C1 segment of cervical spinal cord (tissue), 14 donors: ENCODE measurements at places on chromosomes 7 and 10.

- DNase-seq, result no peak
Measured at GRCh38 chr10:32197423-32197822, 141.2 kb upstream of the KIF5B start.

GRCh38 chr10:69630651-69631400 lies 779 bp downstream of the FAM241B start:
- DNase-seq, result no peak

DNA sequence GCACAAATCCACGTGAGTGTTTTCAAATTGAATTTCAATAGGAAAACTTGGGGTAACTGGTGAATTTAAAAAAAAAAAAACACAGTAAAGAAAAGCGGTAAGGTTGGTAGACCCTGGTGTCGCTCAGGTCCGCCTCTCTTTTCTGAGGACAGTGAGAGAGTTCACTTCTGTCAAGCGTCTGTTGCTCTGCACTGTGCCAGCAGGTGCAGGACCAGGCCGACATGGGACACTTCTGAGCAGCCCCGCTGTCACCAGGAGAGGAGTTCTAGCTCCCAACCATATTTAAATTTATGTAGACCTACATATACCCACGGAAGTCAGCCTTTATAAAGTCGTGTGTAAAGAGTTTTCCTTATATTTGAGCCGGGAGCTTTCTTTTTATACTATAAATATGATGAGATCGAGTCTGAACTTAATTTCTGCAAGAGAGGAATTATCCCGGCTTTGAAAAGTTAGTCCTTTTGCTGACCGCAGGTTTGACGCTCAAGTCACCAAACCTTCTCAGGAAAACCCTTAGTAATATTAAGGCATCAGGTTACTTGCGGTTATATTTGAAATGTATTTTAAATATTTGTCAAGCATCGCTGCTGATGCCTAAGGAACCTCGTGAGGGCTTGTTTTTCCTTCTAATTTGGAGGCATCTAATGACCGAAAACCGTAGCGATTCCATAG lies 531 bp downstream of the IKZF1 start:
- DNase-seq, result no peak

GRCh38 chr10:110436554-110437350 lies 61.0 kb upstream of the DUSP5 start:
- DNase-seq, result no peak

- no peak for DNase-seq
Measured at GRCh38 chr10:8054494-8055407, at the start of gene GATA3. Gene GATA3 (plus strand): TSS chr10:8054688. CDS start chr10:8055656, 968 bp downstream.
